ENCODE measurements at places on chromosomes 2 and 18.

- no peak for DNase-seq
Measured at GRCh38 chr2:85748985-85749875, 4.6 kb upstream of the ATOH8 start.

DNA sequence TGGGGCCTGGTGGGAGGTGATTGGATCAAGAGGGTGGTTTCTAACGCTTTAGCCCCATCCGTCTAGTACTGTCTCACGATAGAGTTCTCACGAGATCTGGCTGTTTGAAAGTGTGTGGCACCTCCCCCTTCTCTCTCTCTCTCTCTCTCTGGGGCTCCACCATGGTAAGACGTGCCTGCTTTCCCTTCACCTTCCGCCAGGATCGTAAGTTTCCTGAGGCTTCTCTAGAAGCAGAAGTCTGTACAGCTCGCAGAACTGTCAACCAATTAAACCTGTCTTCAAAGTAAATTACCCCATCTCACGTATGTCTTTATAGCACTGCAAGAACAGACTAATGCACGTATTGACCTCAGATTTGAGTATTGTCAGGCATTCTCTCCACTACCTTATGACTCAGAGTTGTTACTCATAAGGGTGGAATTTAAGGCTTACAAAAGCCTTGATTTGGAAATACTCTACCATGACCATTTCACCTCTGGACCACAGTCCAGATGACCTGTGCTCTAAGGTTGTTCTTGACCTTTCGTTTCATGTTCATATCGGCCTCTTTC is 99.5 kb upstream of the AGAP1 start:
- DNase-seq: no peak

DNA sequence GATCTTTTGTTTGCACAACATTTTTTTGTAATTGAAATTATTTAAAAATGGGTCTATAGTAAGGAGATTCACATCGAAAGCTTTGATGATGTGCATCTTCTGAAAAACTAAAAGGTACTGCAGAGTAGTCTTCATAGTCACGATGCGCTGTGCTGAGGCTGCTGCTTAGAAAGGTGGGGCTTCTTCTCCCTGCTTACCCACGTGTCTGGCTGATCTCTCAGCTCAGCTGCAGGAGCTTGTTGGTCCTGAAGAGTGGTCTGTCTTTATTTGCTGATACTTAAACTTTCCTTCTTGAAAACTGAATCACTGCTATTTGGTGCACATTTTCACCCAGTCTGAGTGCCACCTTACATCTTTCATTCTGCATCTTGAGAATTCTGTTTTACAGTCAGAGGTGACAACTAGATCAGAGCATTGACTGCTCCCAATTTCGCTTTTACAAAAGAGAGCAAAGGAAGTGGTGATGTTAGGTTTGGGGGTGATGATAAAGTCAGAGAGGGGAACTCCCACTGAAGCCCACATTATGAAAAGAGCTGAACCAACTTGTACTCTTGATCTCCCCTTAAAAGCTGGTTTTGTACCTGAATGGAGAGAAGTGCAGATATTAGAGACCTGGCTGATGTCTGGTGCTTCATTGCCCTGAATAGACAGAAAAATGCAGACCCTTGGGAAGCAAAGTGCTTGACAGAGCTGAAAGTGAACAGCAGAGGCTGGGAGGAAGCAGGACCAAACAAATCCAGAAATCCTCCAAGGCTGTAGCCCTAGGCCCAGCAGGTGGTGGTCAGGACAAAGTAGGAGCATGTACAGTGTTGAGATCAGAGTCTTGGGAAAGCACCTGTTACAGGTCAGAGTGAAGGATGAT is 984.5 kb downstream of the TSN start:
- no peak for DNase-seq

DNA sequence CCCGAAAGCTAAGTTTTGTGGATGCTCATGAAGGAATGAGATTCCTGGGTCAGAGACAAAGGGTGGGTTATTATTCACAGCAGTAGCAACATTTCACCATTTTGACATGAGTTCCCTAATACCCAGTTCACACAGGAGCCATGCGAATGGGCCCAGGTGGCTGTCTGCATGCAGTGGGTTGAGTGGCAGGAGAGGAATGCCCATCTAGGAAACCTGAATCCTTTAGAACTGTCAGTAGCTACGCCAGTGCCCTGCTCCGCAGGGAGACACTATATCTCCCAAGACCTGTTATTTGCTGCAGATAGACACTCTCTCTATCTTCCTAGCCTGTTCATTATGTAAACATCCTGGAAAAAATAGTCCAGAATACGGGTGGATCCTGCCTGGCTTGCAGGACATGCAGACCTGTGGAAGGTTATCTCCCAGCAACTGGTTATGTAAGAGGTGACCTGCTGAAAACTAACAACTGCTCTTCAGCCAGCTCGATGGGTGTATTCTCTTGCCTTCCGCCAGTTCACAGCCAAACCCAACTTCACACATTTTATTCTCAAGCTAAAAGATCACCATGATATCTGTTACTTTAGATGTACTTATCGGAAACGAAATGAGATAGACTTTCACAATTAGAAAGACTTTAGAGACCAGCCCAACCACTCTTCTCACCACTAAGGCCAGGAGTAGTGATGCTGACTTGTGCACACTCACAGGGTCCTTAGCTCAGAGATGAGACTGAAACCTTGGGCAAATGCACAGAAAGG is 59.1 kb downstream of the MBP start:
- DNase-seq: no peak

DNA sequence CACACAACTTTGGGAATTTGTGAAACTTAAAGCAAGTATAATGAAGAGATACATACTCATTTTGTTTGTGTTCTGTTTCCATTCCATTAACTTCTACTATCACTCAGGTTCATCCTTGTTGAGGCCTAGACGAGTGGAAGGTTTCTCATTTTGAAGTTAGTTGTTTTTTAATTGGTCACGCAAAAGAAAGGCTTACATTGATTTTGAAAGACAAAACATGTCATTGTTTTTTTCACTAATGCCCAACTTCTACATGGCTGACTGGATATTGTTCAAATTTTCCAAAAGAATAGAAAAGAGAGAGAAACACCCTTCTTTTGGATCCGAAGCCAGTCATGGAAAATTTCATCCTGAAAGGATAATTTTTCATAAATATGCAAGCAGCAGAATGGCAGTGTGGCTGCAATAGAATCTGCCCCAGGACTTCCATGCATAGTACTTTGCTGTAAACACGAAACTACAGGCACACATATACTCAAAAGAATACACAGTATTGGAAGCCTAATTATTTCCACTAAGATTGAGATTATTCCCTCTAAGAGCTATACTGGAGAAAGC is 27.4 kb downstream of the PRKCE start:
- no peak for DNase-seq

DNA sequence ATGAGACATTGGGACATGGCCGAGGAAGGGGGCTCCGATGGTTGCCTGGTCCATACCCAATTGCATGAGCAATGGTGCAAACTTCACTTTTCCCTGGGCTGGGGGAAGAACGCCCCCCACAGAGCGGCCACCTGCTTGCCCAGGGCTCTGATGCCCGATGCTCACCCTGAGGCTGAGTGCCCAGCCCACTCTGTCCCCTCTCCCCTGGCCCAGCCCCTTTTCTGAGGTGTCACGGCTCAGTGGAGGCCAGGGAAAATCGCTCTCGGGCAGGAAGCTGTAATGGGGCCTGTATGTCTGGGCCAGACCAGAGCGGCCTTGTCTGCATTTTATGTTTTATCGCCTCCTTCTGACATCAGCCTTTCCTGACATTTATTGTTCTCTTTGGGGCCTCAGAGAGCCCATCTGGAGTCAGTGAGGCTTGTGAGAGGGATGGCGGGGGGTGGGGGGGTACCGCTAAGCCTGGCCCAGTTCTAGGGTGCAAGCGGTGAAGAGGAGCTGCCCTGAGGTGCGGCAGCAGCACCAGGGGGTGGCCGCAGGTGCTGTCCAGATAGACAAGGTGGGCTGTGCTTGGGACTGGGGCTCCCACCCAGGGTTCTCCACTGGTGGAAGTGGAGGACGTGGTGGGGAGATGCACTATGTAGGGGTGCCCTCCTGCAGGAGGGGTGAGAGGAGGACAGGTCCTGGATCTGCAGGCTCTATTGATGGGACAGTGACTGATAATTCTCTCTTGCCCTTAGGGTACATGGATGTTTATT is 46.2 kb downstream of the INHBB start:
- no peak for DNase-seq

- no peak for DNase-seq
Measured at GRCh38 chr2:196403471-196403870, 232.1 kb upstream of the STK17B start.

- DNase-seq: no peak
Measured at GRCh38 chr2:239676716-239677452, 276.1 kb upstream of the HDAC4 start.

DNA sequence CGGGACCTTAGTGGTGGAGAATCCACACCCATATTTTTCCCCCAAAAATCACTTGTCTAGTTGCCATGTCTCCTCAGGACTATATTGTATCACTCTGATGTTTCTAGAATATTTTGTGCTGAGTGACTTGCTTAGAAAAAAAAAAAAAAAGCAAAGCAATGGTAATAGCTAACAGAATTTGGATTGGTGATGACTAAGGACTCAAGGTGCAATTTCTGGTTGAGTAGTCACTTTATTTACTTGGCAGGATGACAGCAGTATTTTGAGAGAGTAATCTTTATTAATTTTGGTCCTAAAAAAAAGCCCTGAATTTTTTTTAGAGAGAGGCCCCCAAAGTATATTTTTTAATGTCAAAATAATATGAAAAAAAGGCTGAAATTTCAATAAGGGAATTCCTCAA is 32.8 kb upstream of the MYO3B start:
- no peak for DNase-seq

DNA sequence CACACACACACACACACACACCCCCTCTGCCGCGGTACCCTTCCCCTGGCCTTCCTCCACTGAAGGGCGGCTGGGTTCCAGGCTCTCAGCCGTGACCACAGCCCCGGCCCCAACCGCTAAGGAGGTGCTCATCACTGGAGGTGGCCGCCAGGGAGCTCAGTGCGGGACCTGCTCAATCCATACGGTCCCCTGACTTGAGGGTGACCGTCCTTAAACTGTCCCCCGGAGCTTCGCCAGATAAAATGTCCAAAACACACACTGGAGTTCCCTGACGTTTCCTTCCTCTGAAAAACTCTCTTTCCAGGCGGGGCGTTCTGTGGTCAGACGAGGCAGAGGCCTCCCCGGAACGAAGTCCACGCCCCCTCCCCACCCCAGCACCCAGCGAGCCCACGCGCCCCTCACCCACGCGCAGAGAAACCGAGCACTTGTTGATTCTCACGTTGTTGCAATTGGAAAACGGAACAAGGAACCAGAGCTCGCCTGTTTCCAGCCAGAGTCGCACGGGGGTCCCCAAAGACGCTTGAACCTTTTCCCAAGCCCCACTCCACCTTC is 1.4 kb downstream of the MBP start:
- DNase-seq: no peak

- no peak for DNase-seq
Measured at GRCh38 chr2:176558574-176559140, 289.4 kb downstream of the MTX2 start.

DNA sequence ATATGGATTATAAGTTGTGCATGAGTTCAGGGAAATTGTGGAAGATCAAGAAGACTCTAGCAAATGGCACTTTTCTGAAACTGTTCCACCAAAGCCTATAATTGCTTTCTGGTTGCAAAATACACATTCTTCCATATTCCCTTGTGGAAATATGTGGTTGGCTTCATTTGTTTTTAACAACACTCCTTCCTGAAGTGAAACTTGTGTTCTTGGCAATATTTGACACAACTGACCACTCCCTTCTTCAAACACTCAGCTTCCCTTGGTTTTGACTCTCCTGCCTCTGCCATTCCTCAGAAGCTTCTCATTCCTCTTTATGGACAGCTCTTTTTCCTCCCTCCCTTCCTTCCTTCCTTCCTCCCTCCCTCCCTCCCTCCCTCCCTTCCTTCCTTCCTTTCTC is 192.3 kb downstream of the PMAIP1 start:
- DNase-seq: no peak

- DNase-seq: no peak
Measured at GRCh38 chr2:107362993-107363392, 463.7 kb upstream of the RGPD4 start.

All from activated CD4-positive, alpha-beta T cell treated with anti-CD3 and anti-CD28 coated beads, Interleukin-2, amount 50 U/mL, for 24 hours (primary cell).